ENCODE measurements at places on chromosomes 2 and 18.

GRCh38 chr2:212677466-212677865 lies 138.9 kb upstream of the ERBB4 start:
- DNase-seq, result no peak

GRCh38 chr2:96538487-96539214 lies 2.1 kb downstream of the ARID5A start:
- peak; percentile 90 for DNase-seq

DNA sequence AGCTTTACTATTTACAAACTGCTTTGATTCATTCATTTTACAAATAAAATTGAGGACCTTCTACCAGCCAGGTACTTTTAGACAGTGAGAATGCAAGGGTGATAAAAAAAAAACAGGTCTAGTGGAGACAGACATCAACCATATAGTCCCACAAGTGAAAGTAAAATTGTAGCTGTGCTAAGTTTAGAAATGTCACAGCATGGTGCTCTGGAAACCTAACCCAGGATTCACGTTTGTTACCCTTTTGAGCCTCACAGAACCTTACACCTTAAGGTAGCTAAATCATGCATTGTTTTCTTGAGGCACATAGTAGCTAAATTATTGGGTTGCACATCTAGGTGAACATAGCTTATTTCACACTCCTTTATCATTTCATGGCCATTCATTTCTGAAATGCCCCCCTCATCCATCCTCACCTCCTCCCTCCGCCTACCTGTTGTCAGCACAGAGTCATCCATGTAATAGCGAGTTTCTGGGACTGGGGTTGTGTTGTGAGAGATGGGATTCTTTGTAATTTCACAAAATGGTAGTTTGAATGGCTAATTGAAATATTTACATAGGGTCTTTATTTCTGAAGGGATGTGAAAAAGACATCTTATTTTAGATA lies 7.1 kb downstream of the MTA3 start:
- no peak for DNase-seq

GRCh38 chr2:3168230-3168891 lies 209.3 kb downstream of the EIPR1 start:
- DNase-seq, result no peak

GRCh38 chr2:169081551-169081950 lies 12.2 kb downstream of the DHRS9 start:
- DNase-seq, result no peak

- no peak for DNase-seq
Measured at GRCh38 chr18:54822872-54823845, 5.1 kb upstream of the RAB27B start.

DNA sequence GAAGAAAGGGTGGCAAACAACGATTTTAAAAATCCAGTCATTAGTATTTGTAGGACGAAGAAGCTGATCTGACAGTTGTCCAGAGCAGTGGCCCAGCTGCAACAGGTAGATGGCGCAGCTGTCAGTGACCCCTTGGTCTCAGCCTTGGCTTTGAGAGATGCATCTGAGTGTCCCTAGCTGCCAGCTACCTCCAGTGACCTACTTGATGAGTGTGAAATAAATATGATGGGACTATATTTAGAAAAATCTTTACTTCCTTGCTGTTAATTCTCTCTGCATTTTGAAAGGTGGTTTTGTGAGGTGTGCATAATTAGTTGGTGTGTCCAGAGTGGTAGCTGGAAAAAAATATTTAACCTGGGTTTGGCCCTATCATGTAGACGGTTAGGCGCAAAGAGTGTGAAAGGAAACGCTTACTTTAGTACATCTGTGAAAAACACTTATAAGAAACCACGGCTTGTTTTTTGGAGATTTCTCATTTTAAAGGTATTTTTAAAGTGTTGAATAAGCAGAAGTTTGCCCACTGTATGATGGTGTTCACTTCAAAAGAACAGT lies 963 bp downstream of the INPP1 start:
- DNase-seq, result no peak

- no peak for DNase-seq
Measured at GRCh38 chr2:12764849-12765605, 48.3 kb downstream of the TRIB2 start.

DNA sequence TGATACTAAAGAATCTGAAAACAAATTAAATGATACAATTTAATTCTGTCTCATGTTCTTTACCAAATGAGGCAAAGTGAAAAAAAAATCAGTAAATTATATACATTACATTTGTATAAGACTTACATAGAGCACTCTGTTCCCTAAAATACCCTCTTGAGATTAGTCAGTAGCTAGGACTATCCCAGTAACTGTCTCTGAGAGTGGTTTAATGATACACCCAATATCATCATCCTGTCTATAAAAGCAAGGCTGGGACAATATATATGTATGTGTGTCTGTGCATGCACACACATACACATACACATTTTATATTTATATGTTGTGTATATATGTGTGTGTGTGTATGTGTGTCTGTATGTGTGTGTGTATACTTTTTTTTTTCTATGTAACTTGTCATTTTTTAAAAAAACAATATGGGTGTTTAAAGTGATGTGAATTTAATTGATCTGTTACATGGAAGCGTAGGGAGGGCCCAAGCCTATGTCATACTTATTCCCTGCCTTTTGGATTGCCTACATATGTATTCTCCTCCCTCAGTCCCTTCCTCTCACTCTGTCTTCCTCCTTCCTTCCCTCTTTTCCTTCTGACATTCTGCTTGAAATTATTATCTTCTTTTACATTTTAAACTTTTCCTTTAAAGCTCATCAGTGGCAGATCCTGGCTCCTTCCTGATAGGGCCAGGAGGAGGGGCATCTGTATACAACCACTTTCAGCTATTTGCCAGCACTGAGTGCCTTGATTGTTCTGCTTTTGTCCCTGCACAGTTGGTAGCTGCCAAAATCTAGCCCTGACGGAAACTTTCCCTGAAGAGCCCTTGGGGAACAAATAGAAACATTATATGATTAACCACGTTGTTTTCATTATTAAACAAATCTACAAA lies 6.8 kb downstream of the ASXL3 start:
- DNase-seq, result no peak

DNA sequence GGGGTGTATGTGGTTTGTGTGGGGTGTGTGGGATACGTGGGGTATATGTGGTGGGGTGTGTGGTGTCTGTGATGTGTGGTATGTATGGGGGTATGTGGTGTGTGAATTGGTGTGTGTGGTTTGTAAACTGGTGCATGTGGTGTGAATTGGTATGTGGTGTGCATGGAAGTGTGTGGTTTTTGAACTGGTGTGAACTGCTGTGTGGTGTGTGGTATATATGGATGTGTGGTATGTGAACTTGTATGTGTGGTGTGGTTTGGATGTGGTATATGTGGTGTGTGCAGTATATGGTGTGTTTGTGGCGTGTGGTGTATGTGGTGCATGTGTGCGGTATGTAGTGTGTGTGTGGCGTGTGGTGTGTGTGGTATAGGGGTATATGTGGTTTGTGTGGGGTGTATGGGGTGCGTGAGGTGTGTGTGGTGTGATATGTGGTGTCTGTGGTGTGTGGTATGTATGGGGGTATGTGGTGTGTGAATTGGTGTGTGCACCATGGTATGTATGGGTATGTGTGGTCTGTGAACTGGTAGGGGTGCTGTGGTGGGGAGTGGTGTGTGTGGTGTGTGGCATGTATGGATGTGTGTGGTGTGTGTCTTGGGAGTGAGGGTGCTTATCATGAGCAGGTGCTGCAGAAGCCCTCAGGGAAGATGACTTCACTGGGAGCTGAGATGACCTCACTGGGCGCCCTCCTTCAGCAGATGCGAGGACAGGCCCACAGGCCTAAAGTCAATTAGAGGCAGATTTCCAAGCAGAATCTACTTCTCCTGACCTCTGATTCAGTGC lies 209.6 kb upstream of the TNP1 start:
- DNase-seq, result no peak
